Activated CD4-positive, alpha-beta memory T cell treated with anti-CD3 and anti-CD28 coated beads for 36 hours (primary cell): ENCODE measurements at places on chromosomes 4 and X. TPM values are rescaled to one million over a fixed set of nuclear protein-coding genes. Genes with fewer than 3 reads are reported as not detected.

GRCh38 chr4:3771164-3771809, 5.1 kb downstream of the ADRA2C start:
- H3K4me3 ChIP-seq = no peak overlapping the region
- H3K4me1 ChIP-seq = peaks cover 2% of the 10 kb centered on the region
- no peak overlapping the region for H3K27ac ChIP-seq
- H3K27me3 ChIP-seq = peaks cover 12% of the 10 kb centered on the region
- DNase-seq = no peak
- no peaks in the 10 kb centered on the region for H3K36me3 ChIP-seq

DNA sequence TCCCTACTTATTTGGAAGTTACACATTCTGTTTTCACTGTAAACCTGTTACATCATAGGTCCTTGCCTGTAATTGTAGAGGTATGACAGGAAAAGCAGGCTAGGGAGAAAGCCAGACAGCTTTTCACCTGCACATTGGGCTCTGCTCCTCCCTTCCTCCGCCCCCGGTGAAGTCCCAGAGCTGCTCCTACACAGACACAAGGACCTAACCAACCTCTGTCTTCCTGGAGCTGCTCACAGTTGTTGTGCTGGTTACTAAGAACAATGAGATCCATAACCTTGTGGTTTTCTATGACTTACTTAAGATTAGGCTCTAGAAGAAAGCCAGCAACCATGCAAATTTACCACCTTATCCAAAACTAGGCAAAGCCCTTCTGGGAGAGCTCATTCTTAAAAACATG, 40.0 kb downstream of the MOSPD2 start:
- H3K36me3 ChIP-seq = peaks cover 20% of the 10 kb centered on the region
- no peak for DNase-seq
- H3K4me3 ChIP-seq = no peak overlapping the region

Gene SPANXC
- not detected for total RNA-seq

Gene SASH3
- total RNA-seq = 126 TPM

Gene SSX2B
- total RNA-seq = not detected

Gene XKRX
- total RNA-seq = 0.48 TPM

DNA sequence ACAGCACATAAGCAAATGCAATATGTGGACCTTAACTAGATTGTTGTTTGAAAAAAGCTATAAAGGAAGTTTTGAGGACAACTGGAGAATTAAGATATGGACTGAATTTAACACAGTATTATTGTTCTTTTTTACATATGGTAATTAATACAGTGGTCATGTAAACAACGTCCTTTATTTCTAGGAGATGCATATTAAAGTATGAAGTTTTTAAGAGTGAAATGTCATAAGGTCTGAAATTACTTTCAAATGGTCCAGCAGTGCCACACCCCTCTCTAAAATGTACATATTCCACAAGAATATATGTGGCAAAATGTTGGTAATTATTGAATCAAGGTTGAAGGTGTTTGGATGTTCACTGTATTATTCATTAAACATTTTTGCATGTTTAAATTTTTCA, 40.9 kb downstream of the WDFY3 start:
- H3K36me3 ChIP-seq = no peaks in the 10 kb centered on the region
- DNase-seq = no peak
- no peak overlapping the region for H3K27ac ChIP-seq
- peaks cover 1% of the 10 kb centered on the region for H3K27me3 ChIP-seq

DNA sequence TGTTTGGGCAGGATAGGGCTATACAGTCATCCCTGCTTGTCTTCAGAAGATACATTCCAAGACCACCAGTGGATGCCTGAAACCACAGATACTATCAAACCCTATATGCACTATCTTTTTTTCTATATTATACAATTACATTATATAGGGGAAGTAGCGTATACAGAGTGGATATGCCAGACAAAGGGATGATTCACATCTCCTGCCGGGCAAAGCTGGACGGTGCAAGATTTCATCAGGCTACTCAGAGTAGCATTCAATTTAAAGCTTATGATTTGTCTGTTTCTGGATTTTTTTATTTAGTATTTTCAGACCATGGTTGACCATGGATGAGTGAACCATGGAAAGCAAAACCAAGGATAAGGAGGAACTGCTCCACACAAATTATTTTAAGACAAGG, 7.0 kb upstream of the AMTN start:
- no peaks in the 10 kb centered on the region for H3K36me3 ChIP-seq
- no peak for DNase-seq
- no peak overlapping the region for H3K4me3 ChIP-seq
- H3K27me3 ChIP-seq = no peaks in the 10 kb centered on the region

Gene CXorf51B
- total RNA-seq = not detected

GRCh38 chr4:133084421-133084820, 64.7 kb upstream of the PCDH10 start:
- no peaks in the 10 kb centered on the region for H3K27me3 ChIP-seq
- no peak overlapping the region for H3K27ac ChIP-seq
- no peak overlapping the region for H3K4me3 ChIP-seq
- H3K36me3 ChIP-seq = no peaks in the 10 kb centered on the region
- H3K4me1 ChIP-seq = no peaks in the 10 kb centered on the region

- H3K4me3 ChIP-seq = no peak overlapping the region
- no peaks in the 10 kb centered on the region for H3K36me3 ChIP-seq
- H3K4me1 ChIP-seq = peaks cover 14% of the 10 kb centered on the region
Measured at GRCh38 chr4:153212736-153213135, 8.5 kb downstream of the TRIM2 start.

GRCh38 chr4:173490256-173490655, 39.8 kb downstream of the HAND2 start:
- H3K36me3 ChIP-seq = no peaks in the 10 kb centered on the region
- peaks cover 14% of the 10 kb centered on the region for H3K4me1 ChIP-seq
- DNase-seq = no peak
- H3K27ac ChIP-seq = no peak overlapping the region
- H3K27me3 ChIP-seq = peaks cover 4% of the 10 kb centered on the region

DNA sequence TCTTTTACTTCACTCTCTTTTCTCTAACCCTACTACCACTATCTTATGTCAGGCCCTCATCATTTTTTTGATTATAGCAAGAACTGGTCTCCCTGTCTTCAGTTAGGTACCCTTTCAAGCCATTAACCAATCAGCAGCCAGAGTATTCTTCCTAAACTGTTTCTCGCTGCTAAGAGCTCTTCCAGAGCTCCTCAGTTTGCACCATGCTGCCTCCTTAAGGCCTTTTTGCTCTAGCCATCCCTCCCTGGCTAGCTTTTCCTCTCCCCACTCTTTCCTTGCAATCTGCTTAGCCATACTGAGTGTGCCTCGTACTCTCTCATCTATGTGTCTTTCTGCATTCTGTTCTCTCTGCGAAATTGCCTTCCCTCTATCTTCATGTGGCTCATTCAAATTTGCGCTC, 32.9 kb downstream of the KIF4A start:
- no peak overlapping the region for H3K27ac ChIP-seq
- H3K36me3 ChIP-seq = no peaks in the 10 kb centered on the region
- no peaks in the 10 kb centered on the region for H3K4me1 ChIP-seq
- no peaks in the 10 kb centered on the region for H3K27me3 ChIP-seq
- DNase-seq = no peak

DNA sequence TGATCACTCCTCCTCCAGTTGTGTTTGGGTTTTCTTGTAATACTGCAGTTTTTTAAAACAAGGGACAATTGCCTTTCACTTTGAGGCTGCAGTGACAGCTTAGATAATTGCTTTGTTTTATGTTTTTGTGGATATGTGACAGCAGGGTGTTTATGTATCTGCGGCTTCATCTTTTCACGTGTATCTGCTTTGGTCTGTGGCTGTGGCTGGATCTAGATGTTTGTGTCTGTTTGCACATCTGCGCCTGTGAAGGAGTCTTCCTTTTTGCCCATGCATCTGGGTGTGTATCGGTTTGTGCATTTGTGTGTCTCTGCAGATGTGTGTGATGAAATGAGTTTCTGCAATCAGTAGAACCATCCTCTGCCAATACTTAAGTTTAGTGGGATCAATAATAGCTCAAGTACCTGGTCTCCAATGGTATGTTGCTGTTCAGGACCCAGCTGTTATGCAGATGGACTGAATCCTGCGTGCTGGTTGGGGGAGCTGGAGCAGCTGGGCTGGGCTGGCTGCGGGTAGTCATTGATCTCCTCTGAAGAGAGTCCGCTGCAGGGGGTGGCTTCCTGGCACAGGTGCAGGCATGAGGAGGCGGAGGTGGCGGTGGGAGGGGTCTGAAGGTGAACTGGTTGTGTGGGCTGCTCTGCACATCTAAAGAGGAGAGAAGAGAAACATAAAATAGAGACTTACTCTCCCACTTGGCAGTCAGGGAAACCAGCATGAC, 390.3 kb downstream of the SH2D1A start:
- H3K4me1 ChIP-seq = peaks cover 24% of the 10 kb centered on the region
- peak overlapping the region; percentile 16 for H3K27ac ChIP-seq
- H3K4me3 ChIP-seq = peak overlapping the region; percentile 56
- no peaks in the 10 kb centered on the region for H3K36me3 ChIP-seq

DNA sequence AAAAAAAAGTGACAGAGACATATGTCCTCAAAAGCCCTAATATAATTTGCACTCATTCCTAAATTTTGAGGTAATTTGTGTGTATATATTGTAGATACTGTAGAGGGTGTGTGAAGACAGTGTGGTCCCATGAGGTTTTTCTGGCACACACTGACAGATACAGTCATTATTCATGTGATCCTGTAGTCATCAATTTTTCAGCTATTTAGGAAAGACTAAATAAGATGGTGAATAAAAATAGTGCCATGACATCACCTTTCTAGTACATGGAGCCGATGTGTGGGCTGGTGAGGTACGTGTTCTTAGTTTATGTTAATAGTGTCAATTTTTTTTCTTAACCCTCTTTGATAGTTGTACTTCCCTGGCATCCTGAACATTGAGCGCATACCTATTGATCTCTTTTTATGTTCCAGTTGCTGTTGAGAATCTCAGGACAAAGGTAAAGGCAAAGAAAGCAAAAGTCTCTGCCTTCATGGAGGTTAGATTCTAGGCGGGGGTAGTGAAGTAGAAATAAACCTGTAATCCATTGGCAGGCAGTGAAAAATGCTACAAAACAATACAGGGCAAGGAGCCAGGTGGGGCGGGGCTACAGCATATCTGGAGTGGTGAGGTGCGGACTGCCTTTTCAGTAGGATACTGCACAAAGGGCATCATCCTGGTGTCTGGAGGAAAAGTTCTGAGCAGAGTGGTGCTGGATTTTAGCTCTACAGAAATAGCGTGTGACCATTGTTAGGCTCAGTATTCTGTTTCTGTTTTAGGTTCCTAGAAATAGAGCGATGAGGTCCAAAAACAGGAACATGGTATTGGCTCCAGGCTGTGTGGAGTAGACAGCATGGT, 93.8 kb downstream of the ARHGAP10 start:
- no peak for DNase-seq
- H3K4me1 ChIP-seq = peaks cover 4% of the 10 kb centered on the region
- no peak overlapping the region for H3K27ac ChIP-seq
- no peaks in the 10 kb centered on the region for H3K27me3 ChIP-seq
- no peak overlapping the region for H3K4me3 ChIP-seq
